ENCODE measurements at places on chromosomes 3 and 15.

- H3K36me3 ChIP-seq = no peaks in the 10 kb centered on the region
- peaks cover 30% of the 10 kb centered on the region for H3K4me1 ChIP-seq
- H3K4me3 ChIP-seq = peak overlapping the region; percentile 72
- no peaks in the 10 kb centered on the region for H3K27me3 ChIP-seq
- H3K27ac ChIP-seq = peak overlapping the region; percentile 68
These were observed 65.3 kb downstream of the KLF13 start for GRCh38 chr15:31391687-31392671.

DNA sequence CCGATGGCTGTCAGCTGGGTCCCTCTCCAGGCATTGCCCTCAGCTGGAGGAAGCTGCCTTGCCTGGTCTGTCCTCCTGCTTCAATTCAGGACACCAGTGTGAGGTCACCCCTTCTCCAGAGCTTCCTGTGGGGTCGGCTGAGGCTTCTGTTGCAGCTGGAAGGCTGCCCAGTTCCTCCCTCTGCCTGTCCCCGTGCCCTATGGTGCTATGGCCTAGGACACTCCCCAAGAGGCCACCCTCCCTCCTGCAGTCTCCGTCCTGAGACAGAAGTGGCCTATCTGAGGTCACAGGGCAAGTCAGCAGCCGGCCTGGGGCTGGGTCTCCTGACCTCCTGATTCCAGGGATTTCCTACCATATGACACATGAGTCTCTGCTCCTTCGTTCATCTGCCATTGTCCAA is 57.9 kb downstream of the RASGRF1 start:
- no peak for DNase-seq
- H3K27me3 ChIP-seq = no peaks in the 10 kb centered on the region

- no peaks in the 10 kb centered on the region for H3K27me3 ChIP-seq
- DNase-seq = no peak
- H3K4me3 ChIP-seq = no peak overlapping the region
- no peaks in the 10 kb centered on the region for H3K4me1 ChIP-seq
- H3K36me3 ChIP-seq = no peaks in the 10 kb centered on the region
- H3K27ac ChIP-seq = no peak overlapping the region
These were observed 4.0 kb upstream of the WDR49 start for GRCh38 chr3:167657684-167658225.

- no peak overlapping the region for H3K27ac ChIP-seq
- no peaks in the 10 kb centered on the region for H3K4me1 ChIP-seq
- H3K36me3 ChIP-seq = no peaks in the 10 kb centered on the region
- no peak for DNase-seq
These were observed 601.2 kb downstream of the PYDC2 start for GRCh38 chr3:192062186-192062585.
